CD4-positive, alpha-beta T cell treated with Interleukin-12 subunit alpha and Interleukin-12 subunit beta, for 1 hour (primary cell): ENCODE measurements at places on chromosomes 16 and 17.
A peak's percentile ranks its signal among the peaks of the same experiment; 100 is the strongest.

DNA sequence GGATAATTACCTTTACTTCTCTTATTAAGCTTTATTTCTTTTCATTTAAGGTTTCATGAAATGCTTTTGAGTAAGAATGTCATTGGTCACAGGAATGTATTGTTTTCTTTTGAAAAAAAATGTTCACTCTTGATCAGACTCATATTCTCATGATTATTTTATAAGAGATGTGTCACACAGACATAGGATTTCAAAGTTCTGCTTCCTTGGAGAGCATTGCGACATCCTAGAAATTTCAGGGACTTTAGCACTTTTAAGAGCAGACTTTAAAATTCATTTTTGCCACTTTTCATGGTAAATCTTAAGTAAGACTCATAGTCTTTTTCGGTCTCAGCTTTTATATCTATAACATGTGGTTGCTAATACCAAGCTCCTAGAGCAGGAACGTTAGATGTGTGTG is 314.7 kb downstream of the CDH8 start:
- DNase-seq = no peak

DNA sequence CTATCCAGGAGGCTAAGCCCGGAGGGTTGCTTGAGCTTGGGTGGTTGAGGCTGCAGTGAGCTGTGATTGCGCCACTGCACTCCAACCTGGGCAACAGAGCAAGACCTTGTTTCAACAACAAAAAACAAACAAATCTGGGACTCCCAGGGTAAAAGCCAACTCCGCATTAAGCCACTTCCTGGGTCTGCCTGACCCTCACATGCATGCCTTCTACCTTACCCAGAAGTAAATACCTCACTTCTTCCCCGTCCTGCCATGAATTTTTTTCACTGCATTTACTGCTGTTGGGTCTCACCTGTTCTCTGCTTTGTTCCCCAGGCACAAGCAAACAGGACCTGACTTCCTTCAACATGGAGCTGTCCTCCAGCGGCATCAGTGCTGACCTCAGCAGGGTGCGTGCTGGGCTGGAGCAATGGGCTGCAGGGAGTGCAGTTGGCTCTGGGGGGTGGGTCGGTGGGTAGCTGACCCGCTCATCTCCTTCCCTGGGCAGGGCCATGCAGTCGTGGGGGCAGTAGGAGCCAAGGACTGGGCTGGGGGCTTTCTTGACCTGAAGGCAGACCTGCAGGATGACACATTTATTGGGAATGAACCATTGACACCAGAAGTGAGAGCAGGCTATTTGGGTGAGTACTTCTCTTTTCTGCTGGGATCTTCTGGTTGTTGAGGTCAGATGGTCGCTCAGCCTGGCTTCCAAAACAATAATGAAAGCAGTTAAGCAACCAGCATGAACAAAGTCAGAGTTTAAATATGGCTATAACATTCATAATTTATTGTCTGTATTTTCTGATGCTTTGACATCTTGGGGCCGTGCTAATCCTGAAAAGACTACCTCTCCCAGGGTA is 16.4 kb downstream of the ITGAL start:
- DNase-seq = no peak

DNA sequence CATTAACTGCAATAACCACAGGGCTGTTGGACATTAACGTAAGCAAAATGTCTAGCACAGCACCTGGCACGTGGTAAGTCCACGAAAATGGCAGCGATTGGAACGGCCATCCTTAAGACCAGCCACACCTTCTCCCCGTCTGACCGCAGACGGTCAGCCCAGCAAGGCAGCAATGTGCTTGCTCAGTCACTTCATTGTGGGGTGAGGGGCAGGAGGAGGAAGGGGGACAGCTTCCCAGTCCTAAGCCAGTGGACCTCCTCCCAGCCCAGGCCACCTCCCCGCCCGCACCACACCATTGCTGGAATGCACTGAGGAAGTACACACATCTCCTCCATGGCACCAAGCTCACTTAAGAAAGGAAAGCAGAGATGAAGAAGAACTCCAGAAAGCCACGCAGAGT is 8.6 kb upstream of the MYLK3 start:
- DNase-seq = no peak

DNA sequence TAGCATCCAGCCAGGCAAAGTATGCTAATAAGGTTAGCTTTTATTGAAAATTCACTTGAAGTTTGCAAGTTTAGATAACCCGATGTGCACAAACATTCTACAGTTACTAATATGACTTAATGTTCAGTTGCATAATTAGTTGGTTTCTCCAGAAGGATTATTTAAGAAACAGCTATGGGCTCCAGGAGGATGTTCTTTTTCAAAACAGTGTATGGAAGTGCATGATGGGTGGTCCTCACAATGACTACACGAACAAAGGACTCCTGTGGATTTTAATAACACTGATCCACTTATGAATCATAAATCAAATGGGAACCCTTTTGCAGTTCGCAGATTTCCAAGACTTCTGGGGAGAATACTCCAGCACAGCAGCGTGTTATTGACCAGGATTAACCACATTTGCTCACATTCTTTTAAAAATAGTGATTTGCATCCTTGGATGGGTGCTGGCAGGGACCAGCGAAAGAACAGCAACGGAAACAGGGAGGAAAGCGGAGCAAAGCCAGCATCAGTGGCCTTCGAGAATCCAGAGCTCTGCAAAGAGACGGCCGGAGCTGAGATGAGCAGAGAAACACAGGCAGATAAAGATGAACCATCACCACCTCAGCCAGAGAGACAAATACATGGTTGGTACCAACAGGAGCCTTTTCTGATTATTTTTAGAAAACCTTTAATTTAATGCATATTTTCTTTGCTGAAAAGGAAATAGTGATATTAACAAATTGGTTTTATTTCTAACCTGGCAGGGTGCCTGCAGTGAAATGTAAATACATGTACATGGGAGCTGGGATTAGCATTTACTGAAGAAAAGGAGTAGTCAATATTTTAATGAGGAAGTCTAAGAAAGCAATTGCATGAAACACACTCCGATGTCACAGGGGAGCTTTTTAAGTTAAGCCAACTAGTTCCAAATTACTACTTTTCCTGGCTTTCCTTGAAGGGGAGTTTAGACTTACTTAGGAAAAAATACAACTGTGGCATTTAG is 623.2 kb upstream of the ZFHX3 start:
- DNase-seq = no peak

- no peak for DNase-seq
These were observed 583 bp downstream of the ATXN2L start for GRCh38 chr16:28823291-28823872.

- DNase-seq = no peak
These were observed 288.3 kb upstream of the TNRC6C start for GRCh38 chr17:77670173-77670572.

- DNase-seq = no peak
These were observed 1.7 kb downstream of the RASD1 start for GRCh38 chr17:17494499-17494869.

GRCh38 chr17:40450175-40450574 is 6.9 kb downstream of the IGFBP4 start:
- DNase-seq = peak; percentile 47

DNA sequence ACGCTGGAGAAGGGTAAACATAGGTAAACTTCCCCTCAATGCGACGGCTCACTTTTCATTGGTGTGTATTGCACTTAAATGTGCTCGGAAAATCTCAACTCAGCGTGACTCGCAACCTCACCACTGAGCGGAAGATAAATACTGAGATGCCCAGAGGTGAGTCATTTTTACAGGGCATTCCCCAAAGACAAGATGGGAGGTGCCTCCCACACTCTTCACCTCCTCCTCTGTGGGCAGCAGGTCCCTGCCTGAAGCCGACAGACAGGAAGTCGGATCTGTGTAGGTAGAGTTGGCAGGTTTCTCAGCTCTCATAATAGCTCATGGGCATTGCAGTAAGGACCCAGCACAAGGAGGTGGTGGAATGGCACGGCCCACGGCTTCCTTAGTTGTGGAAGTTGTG is 274.6 kb upstream of the HSBP1 start:
- DNase-seq = no peak

- DNase-seq = no peak
These were observed 28.1 kb downstream of the SRL start for GRCh38 chr16:4213737-4214136.

- no peak for DNase-seq
These were observed 8.2 kb upstream of the EIF1 start for GRCh38 chr17:41680426-41681040.

- DNase-seq = no peak
These were observed 12.5 kb upstream of the C1QTNF8 start for GRCh38 chr16:1108299-1109252.

DNA sequence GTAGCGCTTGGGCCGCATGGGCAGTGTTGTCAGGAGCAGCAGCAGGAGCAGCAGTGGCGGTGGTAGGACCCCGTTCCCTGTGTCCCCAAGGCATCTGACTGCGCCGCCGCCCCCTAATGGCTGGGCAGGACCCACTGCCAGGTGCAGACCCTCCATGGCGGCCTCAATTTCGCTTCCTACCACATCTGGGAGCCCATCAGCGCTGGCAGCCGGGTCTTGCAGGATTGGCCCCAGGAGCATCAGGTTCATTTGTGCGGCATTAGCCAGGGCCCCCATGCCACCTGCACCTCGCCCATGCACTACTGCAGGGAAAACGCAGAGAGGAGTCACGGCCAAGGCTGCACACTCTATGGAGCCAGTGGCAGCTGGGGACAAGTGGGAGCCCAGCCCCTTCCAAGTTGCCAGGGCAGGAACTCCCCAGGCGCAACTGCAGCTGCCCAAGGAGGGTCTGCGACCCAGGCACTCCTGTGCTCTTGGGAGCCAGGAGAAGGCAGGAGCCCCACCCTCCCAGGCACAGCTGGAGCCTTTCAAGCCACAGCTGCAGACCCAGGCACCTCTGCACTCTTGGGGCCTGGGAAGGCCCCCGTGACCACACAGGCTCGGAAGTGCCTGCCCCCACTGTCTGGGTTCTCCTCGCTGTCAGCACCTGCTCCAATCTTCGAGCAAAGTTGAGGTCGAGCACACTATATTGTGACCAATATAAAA is 594.2 kb downstream of the KCNJ18 start:
- no peak for DNase-seq

- DNase-seq = no peak
These were observed 38.5 kb upstream of the SLC47A1 start for GRCh38 chr17:19494961-19495806.

DNA sequence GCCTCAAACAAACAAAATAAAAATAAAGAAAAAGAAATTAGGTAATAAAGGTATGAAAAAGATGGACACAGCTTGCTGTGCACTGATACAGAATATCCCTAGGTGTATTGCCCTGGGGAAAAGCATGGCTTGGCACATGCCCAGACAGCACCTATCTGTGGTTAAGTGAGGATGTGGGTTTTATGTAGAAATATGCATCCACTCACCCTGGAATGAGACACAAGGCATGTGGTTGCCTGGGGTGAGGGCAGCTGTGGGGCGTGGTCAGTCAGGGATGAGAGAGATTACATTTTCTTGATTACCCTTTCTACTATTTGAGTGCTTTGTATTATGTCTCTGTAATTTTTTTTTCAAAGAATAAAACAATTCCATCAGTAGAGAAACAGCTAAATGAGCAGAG is 6.9 kb downstream of the PLLP start:
- peak; percentile 63 for DNase-seq

GRCh38 chr17:69357701-69358100 is 30.8 kb upstream of the ABCA5 start:
- DNase-seq = no peak

GRCh38 chr17:9644910-9645751 is at the start of gene USP43:
Gene USP43, plus strand, starts transcription at chr17:9645517. Its CDS starts 116 bp downstream, at chr17:9645633.
- DNase-seq = no peak

DNA sequence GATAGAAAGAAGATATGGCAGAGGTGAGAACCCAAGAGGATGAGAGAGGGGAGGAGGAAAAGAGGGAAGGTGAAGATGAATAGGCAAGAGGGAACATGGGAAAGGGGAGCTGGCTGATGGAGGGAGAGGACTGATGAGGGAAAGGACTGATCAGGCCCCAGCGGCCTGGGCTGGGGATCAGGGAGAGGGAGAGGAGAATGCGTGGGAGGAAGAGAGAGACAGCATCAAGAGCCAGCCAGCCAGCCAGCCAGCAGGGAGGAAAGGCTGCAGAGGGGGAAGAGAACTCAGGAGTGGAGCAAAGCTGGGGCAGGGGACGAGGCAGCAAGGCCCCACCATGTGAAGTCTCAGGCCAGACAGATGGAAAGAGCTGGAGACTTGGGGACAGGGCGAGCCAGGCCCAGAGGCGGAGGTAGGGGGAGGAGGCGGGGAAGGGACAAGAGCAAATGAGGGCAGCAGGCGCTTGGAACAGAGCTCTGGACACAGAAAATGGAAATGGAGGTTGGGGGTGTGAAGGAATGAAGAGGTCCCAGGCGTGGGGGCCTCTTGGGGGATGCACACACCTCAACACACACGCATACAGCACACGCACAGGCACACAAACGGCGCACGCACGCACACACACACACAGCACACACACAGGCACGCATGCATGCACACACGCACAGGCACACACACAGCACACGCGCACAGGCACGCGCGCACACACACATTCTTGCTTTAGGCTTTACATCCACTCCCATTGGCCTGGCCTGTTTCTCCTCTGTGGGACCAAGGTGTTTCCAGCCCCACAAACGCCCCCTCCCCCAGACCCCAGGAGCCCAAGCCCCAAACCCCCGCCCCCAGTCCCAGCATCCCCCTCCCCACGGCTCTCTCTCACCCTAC is 12.3 kb downstream of the DLG4 start:
- no peak for DNase-seq

DNA sequence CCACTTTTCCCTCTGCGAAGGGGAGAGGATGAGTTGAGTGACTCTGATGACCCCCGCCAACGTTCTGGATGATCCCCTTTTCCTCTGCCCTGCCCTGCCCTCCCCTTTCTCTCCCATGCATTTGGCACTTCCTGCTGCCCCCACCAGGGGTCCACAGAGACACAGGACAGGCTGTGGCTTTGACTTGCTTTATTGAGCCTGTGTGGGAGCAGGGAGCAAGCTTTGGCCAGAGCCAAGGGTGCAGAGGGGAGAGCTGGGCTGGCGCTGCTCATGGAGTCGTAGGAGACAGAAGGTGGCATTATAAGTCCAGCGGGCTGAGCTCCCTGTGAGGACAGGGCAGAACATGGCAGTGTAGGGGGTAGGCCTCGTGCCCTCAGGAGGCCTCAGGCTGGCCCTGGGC is 1.6 kb downstream of the PPY start:
- DNase-seq = no peak

- DNase-seq = peak; percentile 67
These were observed 13.5 kb upstream of the DHRS13 start for GRCh38 chr17:28916302-28916934.

- DNase-seq = no peak
These were observed 13.3 kb downstream of the IRX5 start for GRCh38 chr16:54944002-54944401.

DNA sequence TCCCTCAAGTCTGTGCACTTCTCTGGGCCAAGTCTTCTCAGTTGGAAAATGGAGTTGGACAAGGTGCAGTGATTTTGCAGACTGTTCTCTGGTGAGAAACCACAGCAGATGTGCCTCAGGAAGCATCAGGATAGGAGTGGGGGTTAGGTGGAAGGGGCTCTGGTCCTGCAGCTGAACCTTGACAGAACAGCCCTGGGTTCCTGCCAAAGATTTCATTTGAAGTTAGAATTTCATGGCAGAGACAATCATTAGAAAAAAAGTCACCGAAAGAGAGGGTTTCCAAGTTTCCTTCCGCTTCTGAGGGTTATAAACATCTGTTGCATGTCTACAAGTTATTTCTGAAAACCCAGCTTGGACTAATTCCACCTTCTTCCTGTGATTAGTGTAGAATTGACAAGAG is 80.4 kb upstream of the IRX3 start:
- no peak for DNase-seq
